Brain (organoid and tissue), 16 donors: ENCODE measurements at places on chromosomes 3 and 15.

DNA sequence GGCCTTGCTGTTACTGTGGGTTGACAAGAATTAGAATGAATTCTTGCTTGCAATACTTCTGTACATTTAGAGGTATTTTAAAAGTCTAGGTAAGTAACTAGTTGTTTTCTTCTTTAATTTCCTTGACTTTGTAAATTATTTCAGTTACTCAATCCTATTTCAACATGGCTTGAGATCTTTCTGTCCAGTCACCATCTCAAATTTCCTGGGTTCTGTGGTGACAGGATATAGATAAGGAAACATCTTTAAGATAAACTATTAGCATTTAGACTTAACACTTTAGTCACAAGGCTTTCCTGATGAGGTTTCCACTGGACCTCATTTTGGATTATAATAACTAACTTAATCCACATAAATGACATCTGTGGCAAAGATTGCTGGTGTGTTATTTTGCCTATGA lies 195.9 kb upstream of the DPH6 start:
- no peak for DNase-seq

DNA sequence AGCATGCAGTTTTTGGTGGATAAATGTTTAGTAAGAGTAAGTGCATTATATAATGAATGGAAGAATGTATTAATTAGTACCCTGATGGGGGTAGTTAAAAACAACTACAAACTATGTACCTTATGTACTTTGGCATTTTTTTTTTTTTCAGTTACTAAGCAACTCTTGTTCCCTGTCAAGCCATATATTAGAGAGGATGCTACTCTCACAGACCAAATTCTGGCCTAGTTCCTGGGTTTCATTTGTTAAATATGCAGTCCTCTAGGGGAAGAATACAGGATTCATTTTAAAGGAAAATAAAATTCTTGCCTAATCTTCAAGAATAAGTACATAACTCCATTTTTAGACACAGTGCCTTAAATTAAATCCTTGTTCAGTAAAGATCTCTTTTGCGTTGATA lies 16.9 kb downstream of the FAM98B start:
- DNase-seq = no peak

DNA sequence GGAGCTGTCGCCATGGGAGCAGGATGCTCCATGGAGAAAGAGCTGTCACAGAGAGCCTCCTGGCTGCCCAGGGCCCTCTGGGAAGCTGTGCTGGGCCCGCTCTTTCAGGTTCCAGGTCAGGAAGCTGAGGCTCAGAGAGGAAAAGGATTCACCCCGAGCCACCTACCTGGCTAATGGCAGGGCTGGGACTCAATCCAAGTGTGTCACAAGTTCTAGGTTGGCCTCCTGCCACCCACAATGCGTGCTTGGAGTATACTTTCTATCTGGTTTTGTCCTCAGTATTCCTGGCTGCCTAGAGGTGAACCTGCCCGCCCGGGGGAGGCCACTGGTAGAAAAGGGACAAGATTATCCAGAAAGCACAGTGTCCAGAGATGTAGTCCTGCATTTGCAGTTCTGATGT lies 23.6 kb downstream of the FAH start:
- no peak for DNase-seq

DNA sequence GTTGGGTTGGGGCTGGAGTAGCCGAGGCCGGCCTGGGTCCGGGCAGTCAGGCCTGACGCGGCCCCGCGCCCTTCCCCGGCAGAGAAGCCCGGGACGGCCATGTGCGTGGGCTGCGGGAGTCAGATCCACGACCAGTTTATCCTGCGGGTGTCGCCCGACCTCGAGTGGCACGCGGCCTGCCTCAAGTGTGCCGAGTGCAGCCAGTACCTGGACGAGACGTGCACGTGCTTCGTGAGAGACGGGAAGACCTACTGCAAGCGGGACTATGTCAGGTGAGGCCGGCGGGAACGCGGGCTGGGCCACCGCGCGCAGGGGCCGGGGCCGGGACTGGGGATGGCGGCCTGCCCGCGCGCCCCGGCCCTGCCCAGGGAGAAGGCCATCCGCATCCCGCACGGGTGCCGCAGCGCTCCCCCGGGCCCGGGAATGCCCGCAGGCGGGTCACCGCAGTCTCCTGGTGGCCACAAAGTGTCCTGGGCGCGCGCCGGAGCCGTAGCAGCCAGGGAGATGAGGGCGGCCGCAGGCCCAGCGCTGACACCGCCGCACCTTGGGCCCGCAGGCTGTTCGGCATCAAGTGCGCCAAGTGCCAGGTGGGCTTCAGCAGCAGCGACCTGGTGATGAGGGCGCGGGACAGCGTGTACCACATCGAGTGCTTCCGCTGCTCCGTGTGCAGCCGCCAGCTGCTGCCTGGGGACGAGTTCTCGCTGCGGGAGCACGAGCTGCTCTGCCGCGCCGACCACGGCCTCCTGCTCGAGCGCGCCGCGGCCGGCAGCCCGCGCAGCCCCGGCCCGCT lies 1.3 kb downstream of the ISL2 start:
- peak; percentile 67 for DNase-seq

GRCh38 chr15:75945953-75946352 lies 42.3 kb downstream of the FBXO22 start:
- DNase-seq = no peak

GRCh38 chr3:59240666-59241255 lies 190.9 kb upstream of the CFAP20DC start:
- no peak for DNase-seq

DNA sequence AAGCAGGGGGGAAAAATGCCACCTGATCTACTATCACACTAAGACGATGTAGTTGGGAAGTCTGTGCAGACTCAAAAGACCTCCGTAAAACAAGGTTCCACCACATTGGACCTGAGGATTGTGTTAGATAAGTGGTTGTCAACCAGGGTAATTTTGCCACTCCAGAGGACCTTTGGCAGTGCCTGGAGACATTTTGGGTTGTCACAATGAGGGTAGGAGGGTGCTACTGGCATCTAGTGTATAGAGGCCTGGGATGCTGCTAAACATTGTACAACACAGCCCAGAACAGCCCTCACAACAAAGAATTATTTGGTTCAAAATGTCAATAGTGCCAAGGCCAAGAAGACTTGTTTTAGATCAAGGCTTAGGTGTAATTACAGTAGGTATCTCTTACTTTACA lies 14.6 kb upstream of the ZBED2 start:
- no peak for DNase-seq

- DNase-seq = no peak
Measured at GRCh38 chr3:52453496-52454249, at the start of gene TNNC1. Gene TNNC1, minus strand, starts transcription at chr3:52454041. Its CDS starts 26 bp downstream, at chr3:52454015.

DNA sequence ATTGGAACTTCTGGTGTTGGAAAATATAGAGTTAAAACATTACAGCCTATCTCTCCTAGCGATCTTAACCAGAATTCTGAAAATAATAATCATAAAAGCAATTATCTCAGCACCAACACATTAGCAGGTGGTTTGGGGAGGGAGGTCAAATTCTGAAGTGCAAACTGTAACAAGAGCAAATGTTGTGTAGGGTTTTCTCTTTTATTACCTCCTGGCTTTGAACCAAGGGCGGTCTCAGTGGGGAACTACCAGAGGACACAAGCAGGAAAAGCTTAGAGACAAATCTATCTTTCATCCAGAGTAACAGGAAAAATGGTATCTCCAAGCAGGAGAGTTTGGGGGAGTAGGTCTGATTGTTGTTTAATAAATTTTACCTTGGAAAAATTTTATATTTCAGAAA lies 5.5 kb upstream of the ARRDC4 start:
- no peak for DNase-seq

DNA sequence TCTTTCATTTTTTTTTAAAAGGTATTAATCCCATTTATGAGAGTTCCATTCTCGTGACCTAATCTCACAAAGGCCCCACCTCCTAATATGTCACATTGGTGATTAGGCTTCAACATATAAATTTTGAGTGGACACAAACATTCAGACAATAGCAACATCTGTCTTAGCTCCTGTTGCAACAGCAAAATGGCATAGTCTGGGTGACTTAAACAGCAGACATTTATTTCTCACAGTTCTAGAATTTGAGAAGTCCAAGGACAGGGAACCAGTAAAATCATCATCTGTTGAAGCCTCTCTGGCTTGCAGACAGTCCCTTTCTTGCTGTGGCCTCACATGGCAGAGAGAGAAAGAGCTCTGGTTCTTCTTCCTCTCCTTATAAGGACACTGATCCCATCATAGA lies 3.2 kb upstream of the PLSCR2 start:
- DNase-seq = no peak

- DNase-seq = no peak
Measured at GRCh38 chr3:57283334-57283733, 9.2 kb downstream of the ASB14 start.

DNA sequence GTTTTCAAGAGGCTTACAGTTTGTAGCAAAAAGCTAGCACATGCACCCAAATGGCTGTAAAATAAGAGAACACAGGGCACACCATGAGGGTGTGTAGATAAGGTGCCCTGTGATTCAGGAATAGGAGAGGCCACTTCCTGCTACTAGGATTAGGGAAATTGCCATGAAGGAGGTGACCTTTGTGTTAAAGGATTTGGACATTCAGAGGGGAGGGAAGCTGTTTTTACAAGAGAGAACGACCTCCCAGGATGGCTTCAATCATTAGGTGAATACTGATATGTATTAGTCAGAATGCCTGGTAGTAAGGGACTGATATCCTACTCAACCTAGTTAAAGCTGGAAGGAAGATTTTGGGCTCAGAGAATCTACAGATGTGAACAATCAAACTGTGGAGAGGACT lies 35.7 kb upstream of the ABHD17C start:
- DNase-seq = no peak

- DNase-seq = peak; percentile 28
Measured at GRCh38 chr3:71269906-71270305, 313.6 kb downstream of the FOXP1 start.

GRCh38 chr3:64327100-64327804 lies 102.0 kb upstream of the PRICKLE2 start:
- peak; percentile 58 for DNase-seq

GRCh38 chr3:78506061-78506460 lies 1261.7 kb downstream of the ROBO1 start:
- DNase-seq = no peak

GRCh38 chr3:50557915-50558314 lies 9.6 kb downstream of the C3orf18 start:
- DNase-seq = no peak

DNA sequence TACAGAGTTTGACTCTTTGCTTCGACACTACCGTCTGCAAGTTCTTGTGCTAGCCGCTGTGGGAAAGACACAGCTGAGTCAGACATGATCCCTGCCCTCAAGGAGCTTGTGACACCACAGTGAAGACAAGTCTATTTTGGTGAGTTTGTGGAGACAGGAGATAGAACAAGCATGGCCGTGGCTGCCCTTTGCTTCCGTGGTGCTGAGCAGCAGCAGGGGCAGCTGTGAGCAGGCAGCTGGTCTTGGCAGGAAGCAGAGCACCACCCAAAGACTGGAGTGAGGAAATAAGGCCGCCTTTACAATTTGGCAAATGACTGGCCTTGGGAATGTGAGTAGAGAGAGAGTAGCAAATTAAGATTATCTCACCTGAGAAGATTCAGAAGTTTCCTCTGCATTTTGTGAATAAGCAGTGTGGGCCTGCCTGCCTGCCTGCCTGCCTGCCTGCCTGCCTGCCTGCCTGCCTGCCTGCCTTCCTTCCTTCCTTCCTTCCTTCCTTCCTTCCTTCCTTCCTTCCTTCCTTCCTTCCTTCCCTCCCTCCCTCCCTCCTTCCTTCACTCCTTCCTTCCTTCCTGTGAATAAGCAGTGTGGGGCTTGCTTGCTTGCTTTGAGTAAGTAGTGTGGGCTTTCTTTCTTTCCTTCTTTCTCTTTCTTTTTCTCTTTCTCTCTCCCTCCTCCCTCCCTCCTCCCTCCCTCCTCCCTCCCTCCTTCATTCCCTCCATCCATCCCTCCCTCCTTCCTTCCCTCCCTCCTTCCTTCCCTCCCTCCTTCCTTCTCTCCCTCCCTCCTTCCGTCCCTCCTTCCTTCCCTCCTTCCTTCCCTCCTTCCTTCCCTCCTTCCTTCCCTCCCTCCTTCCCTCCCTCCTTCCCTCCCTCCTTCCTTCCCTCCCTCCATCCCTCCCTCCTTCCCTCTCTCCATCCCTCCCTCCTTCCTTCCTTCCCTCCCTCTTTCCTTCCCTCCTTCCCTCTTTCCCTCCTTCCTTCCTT lies 1.6 kb upstream of the GCNT3 start:
- DNase-seq = no peak

GRCh38 chr3:23377928-23378672 lies 175.0 kb downstream of the UBE2E2 start:
- DNase-seq = no peak

- DNase-seq = no peak
Measured at GRCh38 chr3:24986612-24987011, 441.5 kb upstream of the RARB start.

DNA sequence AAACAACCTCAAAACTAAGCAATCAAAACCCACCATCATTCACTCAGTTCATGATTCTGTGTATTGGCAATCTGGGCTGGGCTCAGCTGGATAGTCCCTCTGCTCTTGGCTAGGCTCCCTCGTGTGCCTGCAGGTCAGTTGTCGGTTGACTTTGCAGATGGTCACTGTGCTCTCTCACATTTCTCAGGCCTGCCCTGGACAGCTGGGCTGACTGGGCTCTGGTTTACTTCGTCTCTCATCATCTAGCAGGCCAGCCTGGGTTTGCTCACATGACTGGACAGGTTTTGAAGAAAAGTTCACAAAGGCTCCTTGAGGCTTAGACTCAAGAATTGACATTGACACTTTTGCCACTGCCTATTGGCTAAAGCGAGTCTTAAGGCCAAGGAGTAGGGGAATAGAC lies 105.0 kb upstream of the CTNNB1 start:
- no peak for DNase-seq

GRCh38 chr15:88800026-88800425 lies 3.2 kb upstream of the ACAN start:
- DNase-seq = no peak

DNA sequence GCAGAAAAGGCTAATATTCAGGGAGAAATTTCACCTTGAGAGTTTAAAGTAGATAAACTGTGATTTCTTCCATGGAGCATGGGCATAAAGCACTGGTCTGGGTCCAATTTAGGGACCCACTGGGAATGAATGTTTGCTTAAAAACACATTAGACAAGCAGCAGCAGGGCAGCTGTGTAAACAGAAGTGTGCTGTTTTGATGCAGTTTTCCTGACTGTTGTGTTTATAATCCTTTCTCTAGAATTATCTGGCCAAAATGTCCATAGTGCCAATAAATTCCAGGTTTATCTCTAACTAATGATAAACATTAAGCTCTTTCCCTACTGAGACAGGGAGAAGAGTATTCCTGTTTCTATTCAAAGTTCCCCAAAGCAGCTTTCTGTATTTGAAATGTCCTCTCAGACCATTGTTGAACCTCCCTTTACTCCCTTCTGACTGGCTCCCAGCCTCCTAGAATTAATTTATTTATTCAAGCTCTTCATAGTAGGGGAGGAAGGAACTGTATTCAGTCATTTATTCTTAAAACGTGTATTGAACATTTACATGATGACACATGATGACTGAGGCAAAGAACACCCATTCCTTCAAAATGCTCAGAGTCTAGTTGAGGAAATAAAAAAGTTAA lies 7.0 kb upstream of the TM4SF18 start:
- DNase-seq = no peak

GRCh38 chr3:177781686-177782161 lies 584.4 kb upstream of the TBL1XR1 start:
- peak; percentile 78 for DNase-seq
